ENCODE measurements at places on chromosomes 6 and 20. TPM values are rescaled to one million over a fixed set of nuclear protein-coding genes. Genes with fewer than 3 reads are reported as not detected.
A peak's percentile ranks its signal among the peaks of the same experiment; 100 is the strongest.

SLC35B2 gene
- 44.3 TPM for polyA plus RNA-seq

ADTRP gene
- polyA plus RNA-seq, result 0.93 TPM

PHACTR3 gene
- polyA plus RNA-seq, result 6.3 TPM

RAB44 gene
- polyA plus RNA-seq, result 0.17 TPM

SNX21 gene
- polyA plus RNA-seq, result 17.3 TPM

- peak; percentile 5 for DNase-seq
Measured at GRCh38 chr6:86595641-86596040, 341.7 kb upstream of the HTR1E start.

DNA sequence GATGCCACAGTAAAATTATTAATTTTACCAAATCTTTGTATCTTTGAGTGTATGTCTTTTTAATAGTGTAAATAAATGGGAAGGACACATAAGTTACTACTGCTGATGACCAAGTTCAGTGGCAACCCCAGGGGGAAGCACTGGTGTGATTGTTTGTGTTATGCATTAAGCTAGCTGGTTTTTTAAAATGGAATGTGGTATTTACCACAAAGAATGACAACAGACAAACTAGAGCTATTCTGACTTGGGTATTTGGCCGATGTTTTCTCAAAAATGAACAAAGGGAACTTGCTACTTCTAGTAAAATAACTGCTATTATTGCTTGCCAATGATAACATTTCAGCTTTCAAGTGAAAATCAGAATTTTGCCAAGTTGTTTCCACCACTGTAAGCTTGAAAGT lies 2.9 kb downstream of the FNDC1 start:
- DNase-seq, result no peak

DNA sequence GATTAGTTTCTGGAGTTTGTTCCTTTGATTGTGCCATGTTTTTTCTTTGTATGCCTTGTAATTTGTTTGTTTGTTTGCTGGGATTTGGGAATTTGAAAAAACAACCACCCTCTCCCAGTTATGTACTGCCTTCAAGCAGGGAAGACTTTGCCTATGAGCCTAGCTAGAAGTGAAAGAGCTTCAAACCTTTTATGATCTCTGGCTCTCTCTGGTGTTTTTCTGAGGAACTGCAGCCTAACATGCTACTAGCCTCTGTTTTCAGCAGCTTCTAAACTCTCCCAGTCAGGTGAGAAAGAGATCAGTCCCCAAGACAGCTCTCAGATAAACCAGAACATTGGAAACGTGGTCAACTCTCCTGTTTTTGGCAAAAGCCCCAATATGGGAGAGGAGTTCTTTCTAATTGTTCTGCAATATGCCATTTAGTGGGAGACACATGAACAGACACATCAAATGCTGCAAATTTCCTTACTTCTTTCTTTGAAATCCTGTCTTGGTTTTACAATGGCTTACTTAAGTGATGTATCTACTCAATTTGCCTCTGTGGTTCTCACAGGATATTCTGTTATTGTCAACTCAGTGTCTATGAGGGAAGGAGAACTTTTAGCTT lies 58.9 kb upstream of the SERINC1 start:
- peak; percentile 25 for DNase-seq

DNA sequence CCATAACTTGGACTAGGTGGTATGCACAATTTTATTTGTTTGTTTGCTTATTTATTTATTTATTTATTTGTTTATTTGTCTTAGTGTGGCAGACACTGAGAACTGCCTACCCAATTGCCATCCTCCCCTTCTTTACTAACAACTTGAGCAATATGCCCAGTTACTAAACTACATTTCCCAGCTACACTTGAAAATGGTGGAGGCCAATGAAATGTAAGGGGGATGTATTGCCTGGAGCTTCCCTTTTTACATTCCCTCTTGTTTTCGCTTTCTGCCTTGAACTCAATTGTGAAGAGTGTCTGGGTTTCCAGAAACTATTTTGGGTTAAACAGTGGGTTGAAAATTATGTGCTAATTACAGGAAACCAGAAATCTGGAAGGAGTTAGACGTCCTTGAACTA lies 152.7 kb upstream of the FKBP1C start:
- DNase-seq, result no peak

DNA sequence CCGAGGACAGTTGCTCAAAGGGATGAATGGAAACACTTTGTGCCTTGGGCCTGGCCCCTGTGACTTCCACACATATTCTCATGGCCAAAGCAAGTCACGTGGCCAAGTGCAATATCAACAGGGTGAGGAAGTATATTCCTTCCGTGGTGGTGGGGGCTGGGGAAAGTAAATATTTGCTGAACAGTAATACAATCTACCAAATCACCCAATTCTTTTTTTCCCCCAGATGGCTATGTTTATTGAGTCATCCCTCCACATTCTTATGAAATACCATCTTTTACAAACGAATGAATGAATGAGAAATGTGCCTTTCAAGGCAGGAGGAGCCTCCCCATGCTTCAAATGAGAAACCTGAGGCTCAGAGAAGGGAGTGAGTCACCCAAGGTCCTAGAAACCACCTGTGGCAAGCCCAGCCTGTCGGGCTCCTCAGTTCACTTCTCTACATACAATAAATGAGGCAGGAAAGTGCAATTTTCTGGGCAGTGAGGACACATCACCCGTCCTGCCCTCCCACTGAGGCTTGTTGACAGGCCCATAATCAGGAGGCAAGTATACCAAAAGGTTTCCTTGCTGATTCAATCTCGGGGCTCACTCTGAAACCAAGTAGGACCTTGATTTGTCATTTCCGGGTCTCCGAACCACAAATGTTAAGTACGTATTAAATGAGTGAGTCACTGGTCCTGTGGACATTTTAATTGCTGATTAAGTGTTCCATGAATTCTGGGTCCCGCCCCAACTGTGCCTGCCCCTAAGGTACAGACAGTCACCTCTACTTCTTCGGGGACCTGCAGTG lies 25.3 kb upstream of the TOP1 start:
- DNase-seq, result peak; percentile 32

GRCh38 chr20:1486566-1486965 lies 4.7 kb downstream of the SIRPB2 start:
- no peak for DNase-seq

GRCh38 chr20:58408603-58409246 lies 19.7 kb downstream of the VAPB start:
- no peak for DNase-seq

- peak; percentile 13 for DNase-seq
Measured at GRCh38 chr20:21613512-21613911, 92.0 kb upstream of the PAX1 start.

Data from right lung (tissue), 10 donors.